8988T (cell line): ENCODE measurements at places on chromosomes 4 and X.

DNA sequence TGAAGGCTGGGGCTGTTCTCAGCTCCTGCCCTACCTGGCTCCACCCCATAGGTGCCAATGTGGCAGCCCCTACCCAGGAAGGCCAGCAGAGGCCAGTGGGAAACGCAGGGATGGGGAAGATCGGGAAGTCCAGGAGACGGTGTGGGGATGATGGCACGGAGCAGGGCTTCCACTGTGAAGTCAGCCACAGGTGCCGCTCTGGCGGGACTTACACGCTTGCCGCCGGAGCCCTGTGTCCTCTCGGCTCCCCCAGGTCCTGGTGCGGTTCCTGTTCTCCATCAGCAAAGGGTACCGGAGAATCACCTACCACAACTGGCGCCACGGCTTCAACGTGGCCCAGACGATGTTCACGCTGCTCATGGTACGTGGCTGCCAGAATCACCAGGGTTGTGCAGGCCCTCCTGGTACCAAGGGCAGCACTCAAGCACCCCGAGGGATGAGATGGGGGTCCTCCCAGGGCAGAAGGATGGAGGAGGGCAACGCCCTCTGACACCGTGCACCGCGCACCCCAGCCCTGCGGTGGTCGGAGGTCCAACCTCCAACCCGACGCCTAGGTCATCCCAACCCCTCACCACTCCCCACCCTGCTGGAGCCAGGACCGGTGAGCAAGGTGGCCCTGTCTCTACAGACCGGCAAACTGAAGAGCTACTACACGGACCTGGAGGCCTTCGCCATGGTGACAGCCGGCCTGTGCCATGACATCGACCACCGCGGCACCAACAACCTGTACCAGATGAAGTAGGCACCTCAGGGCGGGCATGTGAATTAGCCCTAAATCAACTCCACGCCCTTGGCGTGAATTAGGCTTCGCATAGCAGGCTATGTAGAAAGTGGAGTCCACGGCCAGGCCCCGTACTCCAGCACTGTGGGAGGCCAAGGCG lies 12.0 kb downstream of the ATP5ME start:
- no peak for DNase-seq

DNA sequence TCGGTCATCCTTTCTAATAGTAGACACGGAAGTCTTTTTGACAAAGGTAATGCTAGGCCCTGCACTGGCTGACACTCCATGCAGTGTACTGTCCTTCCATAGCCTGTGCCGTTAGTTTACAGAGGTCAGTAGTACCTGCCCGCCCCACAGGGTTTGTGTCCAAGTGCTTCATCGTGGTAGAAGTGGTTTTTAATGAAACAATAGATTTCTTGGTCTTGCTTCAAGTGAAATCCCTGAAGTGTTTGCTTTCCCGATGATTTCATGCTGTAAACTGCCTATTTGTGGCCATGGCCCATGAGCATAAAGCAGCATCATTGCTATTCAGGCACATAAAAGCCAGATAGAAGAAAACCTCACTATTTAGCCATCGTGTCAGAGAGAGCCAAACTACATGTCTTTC lies 139.3 kb downstream of the GPR143 start:
- DNase-seq: no peak

GRCh38 chr4:152540293-152540674 lies 4.4 kb upstream of the FBXW7 start:
- DNase-seq: no peak

- no peak for DNase-seq
Measured at GRCh38 chrX:46234775-46235174, 310.4 kb downstream of the ZNF674 start.

GRCh38 chr4:166003811-166004210 lies 130.8 kb downstream of the TLL1 start:
- no peak for DNase-seq

GRCh38 chr4:89300060-89300459 lies 7.5 kb downstream of the GPRIN3 start:
- DNase-seq: no peak

DNA sequence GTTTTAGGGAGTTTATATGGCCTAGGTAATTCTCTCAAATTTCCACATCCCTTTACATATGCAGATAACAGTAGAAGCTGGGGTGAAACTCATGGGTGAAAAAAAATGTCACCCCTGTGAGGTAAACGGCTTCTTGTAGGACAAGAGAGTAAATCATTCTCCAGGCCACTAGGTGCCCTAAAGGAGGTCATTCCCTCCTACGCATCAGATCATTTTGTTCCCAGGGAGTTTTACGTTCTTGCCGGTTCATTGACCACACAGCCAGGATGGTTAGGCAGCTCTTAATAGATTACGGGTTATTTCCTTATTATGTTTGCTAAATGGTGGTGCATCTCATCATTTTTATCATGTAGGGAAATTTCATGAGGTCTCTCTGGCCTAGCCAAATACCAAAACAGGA lies 225.8 kb upstream of the NOCT start:
- DNase-seq: no peak

GRCh38 chr4:76298227-76298626 lies 8.3 kb upstream of the STBD1 start:
- DNase-seq: no peak

DNA sequence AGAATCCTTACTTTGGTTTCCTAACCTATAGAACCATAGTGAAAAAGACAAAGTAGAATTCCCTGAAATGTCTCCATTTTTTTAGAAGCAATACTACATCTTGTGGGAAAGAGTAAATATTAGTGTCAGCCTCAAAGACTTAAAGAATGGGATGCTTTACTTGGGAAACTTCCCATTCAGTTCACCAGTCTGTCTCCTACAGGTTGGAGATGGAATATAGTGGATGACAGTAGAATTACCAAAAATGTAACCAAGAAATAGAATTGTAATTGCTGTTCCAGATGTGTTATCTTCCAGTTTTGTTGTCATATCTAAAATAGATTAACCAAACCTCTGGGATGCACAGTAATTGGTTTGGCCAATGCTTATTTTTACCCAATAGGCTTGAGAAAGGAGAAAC lies 338.6 kb upstream of the GRID2 start:
- DNase-seq: no peak

GRCh38 chr4:173685831-173686210 lies 155.8 kb upstream of the HAND2 start:
- DNase-seq: no peak

DNA sequence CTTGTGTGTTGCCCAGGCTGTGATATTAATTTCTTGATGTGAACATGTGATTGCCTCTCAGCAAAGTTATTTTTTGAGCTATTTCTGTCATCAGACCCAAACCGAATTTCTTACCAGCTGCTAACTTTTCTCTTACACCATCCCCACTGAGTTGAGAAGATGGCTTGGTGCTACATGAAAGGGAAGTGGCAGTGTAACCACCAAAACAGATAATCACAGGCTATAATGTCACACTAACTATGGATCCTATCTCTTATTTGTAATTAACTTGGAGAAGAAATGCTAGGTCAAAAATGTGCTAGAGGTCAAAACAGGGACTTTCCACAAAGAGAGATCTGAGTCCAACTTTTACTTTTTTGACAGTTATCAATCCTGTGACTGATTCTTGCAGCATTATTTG lies 43.8 kb downstream of the ELOVL6 start:
- DNase-seq: no peak

GRCh38 chr4:48025005-48025404 lies 8.4 kb downstream of the NIPAL1 start:
- DNase-seq: no peak

- DNase-seq: no peak
Measured at GRCh38 chr4:26779224-26779623, 81.4 kb upstream of the STIM2 start.

DNA sequence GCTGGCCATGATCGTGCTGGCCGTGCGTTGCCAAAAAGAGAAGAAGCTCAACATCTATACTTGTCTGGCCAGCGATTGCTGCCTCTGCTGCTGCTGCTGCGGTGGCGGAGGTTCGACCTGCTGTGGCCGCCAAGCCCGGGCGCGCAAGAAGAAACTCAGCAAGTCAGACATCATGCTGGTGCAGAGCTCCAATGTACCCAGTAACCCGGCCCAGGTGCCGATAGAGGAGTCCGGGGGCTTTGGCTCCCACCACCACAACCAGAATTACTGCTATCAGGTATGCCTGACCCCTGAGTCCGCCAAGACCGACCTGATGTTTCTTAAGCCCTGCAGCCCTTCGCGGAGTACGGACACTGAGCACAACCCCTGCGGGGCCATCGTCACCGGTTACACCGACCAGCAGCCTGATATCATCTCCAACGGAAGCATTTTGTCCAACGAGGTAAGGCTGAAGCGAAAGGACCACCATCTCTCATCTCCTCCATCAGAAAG lies 3.3 kb downstream of the PCDH10 start:
- DNase-seq: peak; percentile 8

DNA sequence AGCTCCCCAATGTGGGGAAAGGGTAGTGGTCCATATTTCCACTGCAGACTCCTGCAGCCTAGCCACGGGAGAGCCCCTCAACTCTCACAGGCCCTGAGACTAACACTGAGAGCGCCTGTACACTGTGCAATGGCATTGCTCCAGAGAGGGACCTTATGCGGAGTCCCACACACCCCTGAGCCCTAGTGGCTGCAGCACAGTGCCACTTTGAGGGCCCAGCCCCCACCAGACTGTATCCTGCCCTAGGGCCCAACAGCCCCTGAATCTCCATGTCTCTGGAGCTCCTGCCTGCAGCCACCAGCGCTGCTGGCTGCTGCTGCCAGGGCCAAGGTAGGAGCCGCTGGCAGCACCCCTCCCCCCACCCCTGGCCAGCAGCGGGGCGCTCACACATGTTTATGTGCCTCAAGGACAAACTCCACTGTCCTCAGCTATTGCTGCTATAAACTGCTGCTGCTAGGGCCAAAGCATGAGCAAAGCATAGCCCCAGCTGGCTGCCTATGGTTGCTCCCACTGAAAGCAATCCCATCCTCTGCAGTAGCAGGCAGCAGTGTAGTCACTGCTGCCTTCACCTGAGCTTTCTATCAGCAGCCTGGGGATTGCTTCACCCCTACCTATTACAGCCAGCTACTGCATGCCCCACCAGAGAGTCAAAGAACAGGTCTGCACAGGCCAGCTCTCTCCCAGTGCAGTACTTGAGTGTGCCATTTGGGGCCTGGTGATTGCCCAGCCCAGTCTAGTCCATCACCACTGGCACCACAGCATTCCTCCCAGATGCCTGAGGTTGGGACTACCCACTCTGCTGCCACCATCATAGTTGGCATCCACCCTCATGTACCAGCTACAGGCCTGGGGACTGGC lies 24.3 kb downstream of the TMEM154 start:
- DNase-seq: no peak
